ENCODE measurements at places on chromosomes 11 and 22.

DNA sequence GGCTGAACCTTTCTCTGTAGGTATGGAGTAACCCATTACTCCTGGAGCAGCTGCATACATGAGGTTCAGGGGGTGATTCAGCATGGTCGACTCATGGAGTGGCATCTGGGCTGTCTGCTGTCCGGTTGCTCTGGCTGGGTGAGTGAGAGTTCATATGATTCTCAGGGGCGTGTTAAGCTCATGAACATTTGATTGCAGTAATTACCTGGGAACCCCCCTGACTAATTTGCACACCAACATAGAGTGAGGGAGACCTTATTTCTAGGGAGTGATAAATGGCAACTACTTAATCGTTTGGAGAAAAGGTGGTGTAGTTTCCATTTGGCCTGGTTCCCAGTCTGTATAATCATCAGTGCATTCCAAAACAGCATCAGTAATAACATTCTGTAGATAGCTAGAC is 661.9 kb downstream of the ETS1 start:
- DNase-seq = no peak

DNA sequence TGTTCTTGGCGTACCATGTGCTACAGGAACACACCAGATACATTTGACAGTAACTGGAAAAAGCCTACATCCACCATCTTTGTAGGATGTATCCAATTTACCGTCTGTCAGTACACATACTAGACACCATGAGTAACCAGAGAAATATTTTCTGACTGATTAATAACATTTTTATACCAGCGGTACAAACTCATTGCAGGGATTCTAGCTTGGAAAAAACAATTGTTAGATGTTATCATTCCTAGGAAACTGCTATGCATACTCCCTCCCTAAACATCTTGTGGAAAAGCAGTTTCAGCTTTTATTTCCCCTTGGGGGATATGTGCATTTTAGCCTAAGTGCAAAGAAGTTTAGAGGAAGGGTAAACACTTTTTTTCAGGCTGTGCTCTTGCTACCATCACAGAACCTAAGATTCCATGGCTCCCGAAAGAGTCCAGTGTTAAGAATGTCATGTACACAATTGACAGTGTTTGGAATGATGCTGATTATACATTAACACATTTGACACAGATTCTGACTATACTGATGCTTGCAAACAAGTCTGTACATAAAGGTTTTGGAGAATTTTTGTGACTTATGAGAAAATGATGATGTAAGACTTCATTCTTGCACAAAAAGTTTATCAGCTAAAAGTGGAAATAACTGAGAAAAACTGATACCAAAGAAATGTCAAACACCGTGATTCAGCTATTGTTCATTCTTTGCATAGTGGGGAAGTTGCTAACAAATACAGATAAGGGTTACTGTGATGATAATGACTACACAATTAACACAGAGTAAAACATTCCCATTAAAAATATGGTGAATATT is 23.7 kb downstream of the NCF4 start:
- DNase-seq = no peak

DNA sequence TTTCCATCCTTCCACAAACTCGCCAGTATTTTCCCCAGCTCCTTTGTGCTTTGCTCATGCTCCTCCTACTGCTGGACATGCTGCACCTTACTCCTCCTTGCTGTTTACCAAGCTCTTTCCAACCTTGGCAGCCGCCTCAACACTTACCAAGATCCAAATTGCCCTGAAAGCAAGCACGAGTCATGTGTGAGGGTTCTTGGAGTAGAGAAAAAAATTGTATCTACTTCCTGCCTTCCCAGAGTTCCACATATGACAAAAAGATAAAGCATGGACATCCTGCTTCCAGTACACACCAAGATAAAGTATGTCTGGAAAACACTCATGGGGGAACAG is 767.5 kb downstream of the NTM start:
- no peak for DNase-seq

GRCh38 chr11:14388352-14388751 is 29.4 kb upstream of the RRAS2 start:
- no peak for DNase-seq

GRCh38 chr22:20486229-20486628 is 9.4 kb downstream of the KLHL22 start:
- no peak for DNase-seq

DNA sequence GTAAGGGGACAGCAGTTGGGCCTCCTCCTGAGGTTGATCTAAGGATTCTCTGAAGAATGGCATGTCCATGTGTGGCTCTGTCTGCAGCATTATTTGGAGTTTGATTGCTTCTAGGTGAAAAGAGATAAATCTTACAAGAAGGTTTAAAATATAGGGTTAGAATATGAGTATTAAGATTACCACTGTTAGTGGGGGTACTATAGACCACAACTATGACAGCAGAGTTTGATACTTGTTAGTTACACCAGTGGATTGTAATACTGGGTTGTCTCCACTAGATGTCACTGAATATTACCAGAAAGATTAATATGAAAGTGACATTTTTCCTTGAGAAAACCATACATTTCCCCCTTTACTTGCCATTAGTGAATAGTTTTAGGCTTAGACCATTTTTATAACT is 47.9 kb downstream of the ZNF280B start:
- DNase-seq = no peak

DNA sequence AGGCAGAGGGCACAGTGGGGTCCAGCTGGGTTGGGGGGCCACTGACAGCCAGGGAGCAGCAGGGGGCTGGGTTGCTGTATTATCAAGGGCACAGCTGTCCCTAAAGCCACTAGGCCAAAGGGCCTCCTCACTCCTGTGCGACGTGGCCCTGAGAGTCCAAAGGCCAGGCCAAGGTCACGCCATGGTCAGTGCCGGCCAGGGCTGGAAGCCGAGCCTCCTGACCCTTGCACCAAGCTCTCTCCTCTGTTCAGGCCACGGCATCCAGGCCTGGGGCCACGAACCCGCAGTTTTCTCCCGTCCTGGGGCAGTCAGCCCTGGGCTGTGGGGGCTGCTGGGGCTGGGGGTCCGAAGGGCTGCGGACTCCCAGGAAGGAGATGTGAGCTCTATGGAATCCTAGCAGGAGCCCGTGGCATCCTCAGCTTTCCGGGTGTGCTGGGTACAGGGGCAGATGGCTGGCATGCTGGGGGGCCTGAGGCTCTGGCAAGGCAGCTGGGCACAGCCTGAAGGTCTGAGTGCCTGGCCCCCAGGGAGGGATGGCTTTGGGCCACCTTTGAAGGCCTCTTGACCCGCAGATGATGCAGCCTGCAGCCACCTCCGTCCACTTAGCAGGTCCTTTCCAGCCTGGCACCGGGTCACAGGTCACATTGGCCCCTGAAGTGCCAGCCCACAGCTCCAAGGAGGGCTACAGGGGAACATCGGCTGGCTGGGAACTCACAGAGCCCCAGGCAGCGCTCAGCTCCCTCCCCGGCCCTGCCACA is 17.3 kb upstream of the PPARA start:
- no peak for DNase-seq

- peak; percentile 80 for DNase-seq
Measured at GRCh38 chr22:50185375-50186087, at the start of gene TRABD. Gene TRABD (plus strand): TSS chr22:50185913. CDS start chr22:50193061, 7,148 bp downstream.

All from HTR-8/SVneo (cell line).